ENCODE measurements at places on chromosomes 5 and 9.

GRCh38 chr9:136645903-136646754, 16.6 kb upstream of the EGFL7 start:
- DNase-seq: peak; percentile 56

- no peak for DNase-seq
Observed at GRCh38 chr9:88871669-88872068, 119.6 kb upstream of the S1PR3 start.

- DNase-seq: no peak
Observed at GRCh38 chr5:6545770-6546690, 86.8 kb downstream of the NSUN2 start.

GRCh38 chr5:169009123-169009522, 291.8 kb downstream of the SLIT3 start:
- DNase-seq: no peak

GRCh38 chr9:78676623-78677022, 379.7 kb downstream of the PSAT1 start:
- DNase-seq: no peak

DNA sequence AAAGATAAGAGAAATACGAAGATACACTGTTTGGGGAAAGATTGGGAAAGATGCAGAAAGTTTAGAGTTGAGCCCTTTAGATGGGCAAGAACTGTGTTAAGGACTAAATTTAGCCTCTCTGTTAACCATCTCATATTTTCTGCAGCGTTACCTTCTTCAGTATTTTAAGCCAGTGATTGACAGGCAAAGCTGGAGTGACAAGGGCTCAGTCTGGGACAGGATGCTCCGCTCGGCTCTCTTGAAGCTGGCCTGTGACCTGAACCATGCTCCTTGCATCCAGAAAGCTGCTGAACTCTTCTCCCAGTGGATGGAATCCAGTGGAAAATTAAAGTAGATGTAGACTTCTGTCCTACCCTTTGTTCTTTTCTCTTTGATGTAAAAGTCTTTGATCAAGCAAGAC, 26.4 kb upstream of the LNPEP start:
- no peak for DNase-seq

DNA sequence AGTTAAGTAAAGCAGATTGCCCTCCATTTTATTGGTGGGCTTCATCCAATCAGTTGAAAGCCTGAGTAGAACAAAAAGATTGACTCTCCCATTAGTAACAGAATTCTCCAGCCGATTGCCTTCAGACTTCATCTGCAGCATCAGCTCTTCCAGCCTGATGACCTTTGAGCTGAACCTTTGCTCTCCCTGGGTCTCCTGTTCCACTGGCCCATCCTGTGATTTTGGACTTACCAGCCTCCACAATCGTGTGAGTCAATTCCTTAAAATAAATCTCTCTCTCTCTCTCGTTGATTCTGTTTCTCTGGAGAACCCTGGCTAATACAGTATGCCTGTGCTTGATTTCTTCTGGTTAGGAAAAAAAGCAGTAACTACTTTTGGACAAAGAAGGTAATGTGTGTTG, 121.9 kb downstream of the OSTF1 start:
- no peak for DNase-seq

GRCh38 chr5:97998941-97999340, 774.5 kb upstream of the RGMB start:
- DNase-seq: no peak

- no peak for DNase-seq
Observed at GRCh38 chr9:77807281-77807683, 159.2 kb upstream of the GNA14 start.

DNA sequence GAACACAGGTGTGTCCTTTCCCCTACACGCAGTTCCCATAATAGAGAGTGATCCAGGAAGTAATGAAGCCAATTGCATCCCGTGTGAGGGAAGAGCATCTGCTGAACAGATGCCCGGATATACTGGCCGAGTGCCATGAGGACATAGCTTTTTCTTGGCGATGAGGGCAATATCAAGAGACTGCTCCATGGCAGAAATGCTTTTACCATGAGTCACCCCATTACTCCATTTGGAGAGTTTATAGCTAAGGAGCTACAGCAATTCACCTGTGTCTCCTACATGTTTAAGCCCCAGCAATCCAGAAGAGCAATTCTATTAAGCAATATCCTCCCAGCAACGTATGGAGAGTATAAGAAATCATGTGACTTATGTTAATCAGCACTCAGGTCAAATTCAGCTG, 222.0 kb upstream of the KLF4 start:
- DNase-seq: no peak

DNA sequence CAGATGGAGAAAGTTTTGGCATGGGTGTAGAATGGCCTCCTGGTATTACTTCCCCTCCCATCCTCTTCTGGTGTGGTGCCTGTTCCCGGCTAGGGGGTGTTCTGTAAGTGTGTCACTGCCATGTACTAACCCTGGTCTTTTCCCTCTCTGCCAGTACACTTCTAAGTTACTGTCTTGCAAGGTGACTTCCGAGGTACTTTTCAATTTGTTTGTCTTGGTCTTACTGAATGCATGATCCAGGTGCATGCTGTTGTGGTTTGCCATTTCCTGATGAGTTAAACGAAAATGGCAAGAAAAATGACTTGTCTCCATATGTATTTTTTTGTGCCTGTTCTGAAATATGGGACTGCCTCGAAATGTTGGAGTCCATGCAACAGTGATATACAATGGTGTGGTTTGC, 46.0 kb downstream of the C9orf152 start:
- no peak for DNase-seq

- no peak for DNase-seq
Observed at GRCh38 chr9:126724226-126724625, 80.6 kb upstream of the ZBTB43 start.
